Mesenchymal stem cell (in vitro differentiated cells and primary cell): ENCODE measurements at places on chromosomes 11 and 22.
A peak's percentile ranks its signal among the peaks of the same experiment; 100 is the strongest.

- no peak for DNase-seq
Observed at GRCh38 chr11:30436801-30437200, 113.9 kb downstream of the ARL14EP start.

DNA sequence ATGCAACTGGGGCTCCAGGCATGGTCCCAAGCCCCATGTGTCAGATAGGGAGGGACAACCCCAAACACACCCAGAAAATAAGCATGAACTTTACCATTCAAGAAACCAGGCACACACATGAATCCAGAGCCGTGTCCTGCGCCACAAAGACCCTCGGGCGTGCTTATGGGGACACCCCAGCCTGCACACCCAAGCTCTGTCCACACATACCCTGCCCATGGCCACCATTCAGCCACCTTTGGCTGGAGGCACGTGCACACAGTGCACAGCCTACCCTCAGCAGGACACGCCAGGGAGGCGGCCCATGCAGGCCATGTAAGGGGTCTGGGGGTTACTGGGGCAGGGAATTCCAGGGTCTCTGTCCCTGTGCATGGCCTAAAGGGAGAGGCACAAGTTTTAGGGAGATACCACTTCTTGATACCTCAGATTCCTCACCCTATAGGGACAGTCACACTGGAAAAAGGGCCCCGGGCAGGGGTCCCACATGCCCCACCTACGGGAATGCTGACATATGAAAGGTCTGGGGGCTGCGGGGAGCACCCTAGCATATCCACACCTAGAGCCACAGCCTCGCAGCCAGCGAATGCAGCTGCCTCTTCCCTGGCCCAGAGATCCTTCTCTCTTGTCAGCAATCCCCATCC lies 20.6 kb downstream of the PACSIN2 start:
- no peak for DNase-seq

GRCh38 chr11:46332568-46333393 lies 14.5 kb upstream of the DGKZ start:
- no peak for DNase-seq

- peak; percentile 64 for DNase-seq
Observed at GRCh38 chr11:9861860-9862725, 198.2 kb downstream of the SWAP70 start.

GRCh38 chr11:17504330-17505107 lies 27.9 kb upstream of the ABCC8 start:
- DNase-seq, result peak; percentile 64

- DNase-seq, result no peak
Observed at GRCh38 chr11:77406396-77406795, 67.5 kb downstream of the PAK1 start.

DNA sequence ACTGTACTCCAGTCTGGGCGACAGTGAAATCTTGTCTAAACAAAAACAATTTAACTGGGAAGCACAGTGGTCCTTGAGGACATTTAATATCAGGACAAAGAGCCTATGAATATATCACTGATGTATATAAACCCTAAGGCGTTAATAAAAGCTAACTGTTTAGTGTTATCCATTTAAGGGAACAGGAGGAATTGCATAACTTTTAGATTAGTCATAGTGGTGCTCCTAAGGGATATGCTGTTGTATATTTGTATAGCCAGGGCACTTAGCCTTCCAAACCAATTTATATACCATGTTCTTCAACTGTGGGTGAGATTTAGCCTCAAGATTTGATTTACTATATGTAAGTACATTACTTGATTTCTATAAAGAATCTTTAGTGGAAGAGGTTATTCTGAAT lies 3.0 kb upstream of the CHEK1 start:
- DNase-seq, result peak; percentile 70

DNA sequence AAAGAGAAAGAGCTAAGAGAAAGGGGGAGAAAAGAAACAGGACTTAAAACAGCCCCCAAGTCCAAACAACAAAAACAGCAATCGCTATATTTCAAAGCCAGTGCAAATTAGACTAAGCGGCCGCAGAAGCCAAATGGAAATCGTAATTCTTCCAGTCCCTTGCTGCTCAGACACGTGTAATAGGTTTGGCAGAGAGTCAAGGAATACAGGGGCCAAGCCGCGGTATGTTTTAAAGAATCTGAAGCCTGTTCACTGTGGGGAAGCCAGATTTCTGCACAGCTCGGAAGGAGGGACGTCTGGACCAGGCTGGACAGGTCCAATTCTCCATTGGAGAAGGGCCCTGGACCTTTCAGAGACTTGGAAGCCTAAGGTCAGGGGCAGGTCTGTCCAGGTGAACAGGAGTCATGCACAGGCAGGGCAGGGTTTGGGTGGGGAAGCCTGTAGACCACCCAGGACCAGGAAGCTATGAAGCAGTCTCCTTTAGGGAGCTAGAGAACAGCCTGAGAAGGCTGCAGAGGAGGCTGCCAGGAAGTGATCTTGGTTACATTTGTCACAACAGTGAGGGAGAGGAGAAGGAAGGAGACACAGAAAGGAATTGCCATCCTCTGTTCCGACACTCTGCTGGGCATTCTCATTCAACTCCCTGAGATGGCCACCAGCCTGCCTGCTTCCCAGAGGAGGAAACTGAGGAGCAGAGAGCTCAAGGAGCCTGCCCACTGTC lies 265.5 kb upstream of the ISX start:
- peak; percentile 6 for DNase-seq

GRCh38 chr11:102410382-102410784 lies 42.2 kb downstream of the TMEM123 start:
- DNase-seq, result peak; percentile 89
